ENCODE measurements at places on chromosomes 5 and 9.

GRCh38 chr5:149799119-149799623 is 69.1 kb downstream of the PPARGC1B start:
- peak; percentile 12 for DNase-seq

DNA sequence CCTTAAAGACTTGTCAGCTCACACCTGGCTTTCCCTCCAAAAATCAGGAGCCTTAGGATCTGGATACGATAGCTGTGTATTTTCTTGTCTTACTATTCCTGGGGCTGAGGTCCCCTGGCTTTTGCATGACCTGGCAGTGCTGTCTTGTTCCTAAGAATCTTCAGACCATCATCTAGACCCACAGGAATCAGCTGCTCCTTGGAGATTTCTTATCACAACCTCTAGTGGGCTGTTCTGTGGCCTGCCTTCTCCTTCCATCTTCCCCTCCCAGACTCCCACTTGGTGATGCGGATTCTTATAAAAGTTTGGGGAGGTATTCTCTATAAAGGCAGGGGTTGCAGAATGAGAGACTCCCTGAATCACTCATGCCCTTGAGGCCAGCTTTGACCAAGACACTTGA is 21.4 kb downstream of the LCP2 start:
- DNase-seq = no peak

DNA sequence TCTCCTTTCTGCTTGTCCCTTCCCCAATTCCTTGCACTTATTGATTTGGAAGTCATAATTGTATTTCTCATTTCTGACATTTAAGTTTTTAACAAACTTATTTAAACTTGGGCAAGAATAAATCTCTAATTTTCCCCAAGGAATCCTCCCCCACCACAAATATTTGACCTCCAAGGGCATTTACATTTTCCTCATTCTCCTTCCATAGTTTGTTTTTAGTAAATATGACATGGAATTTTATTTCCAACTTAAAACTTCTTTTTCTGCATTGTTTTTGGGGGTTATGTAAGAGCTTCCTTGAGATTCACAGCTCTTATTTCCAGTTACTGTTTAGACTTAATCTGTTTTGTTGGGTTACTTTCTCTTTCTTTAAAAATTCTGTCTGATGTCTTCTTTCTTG is 64.9 kb downstream of the ZNF618 start:
- no peak for DNase-seq

GRCh38 chr9:122978601-122979000 is 37.8 kb downstream of the RABGAP1 start:
- DNase-seq = no peak

GRCh38 chr5:148799737-148800527 is 26.5 kb upstream of the ADRB2 start:
- DNase-seq = no peak

DNA sequence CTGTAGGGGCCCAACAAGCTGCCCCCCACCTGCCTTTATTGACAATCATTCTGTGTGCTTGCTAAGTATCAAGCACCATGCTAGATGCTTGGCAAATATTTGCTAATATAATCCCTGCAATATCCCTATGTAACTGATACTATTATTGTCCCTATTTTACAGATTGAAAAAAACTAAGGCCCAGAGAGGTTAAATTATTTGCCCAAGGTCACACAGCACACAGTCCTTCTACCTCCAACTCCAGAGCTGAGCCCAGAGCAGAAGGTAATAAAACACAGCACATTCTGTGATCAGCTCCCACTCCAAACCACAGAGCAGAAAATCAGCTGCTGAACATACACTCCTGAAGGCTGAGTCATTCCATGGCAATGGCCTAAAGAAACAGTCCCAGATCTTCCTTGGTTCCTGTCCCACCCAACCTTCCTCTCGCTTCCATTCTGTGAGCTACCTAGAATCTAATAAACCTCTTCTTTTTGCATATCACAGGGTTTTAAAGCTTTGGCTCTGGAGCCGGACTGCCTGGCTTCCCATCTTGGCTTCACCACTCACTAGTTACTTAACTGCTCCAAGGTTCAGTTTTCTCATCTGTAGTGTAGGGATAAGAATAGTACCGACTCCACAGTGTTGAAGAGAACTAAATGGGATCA is 66.7 kb upstream of the ADRA1B start:
- DNase-seq = peak; percentile 29

GRCh38 chr9:105436783-105437182 is 11.1 kb upstream of the FSD1L start:
- no peak for DNase-seq

GRCh38 chr9:107483666-107484065 is 5.9 kb downstream of the KLF4 start:
- DNase-seq = no peak

DNA sequence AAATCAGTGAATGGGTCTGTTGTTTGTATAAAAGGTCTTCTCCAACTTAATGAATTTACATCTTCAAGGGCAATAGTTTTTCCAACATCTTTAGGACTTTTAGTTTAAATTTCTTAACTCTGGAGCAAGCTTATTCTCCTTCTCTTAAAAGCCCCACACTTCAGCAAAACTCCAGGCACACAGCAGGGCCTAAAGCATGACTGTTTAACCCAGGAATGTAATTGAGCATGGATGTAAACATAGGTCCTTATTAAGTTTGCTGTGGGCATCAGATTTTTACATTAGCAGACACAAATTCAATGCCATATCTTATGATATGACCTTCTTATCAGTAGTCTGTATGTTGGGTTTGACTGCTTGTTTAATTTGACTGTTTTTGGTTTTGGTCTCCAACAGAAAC is 78.9 kb downstream of the ABCA1 start:
- DNase-seq = no peak

- peak; percentile 98 for DNase-seq
These were observed 117.9 kb upstream of the FST start for GRCh38 chr5:53362521-53362941.

DNA sequence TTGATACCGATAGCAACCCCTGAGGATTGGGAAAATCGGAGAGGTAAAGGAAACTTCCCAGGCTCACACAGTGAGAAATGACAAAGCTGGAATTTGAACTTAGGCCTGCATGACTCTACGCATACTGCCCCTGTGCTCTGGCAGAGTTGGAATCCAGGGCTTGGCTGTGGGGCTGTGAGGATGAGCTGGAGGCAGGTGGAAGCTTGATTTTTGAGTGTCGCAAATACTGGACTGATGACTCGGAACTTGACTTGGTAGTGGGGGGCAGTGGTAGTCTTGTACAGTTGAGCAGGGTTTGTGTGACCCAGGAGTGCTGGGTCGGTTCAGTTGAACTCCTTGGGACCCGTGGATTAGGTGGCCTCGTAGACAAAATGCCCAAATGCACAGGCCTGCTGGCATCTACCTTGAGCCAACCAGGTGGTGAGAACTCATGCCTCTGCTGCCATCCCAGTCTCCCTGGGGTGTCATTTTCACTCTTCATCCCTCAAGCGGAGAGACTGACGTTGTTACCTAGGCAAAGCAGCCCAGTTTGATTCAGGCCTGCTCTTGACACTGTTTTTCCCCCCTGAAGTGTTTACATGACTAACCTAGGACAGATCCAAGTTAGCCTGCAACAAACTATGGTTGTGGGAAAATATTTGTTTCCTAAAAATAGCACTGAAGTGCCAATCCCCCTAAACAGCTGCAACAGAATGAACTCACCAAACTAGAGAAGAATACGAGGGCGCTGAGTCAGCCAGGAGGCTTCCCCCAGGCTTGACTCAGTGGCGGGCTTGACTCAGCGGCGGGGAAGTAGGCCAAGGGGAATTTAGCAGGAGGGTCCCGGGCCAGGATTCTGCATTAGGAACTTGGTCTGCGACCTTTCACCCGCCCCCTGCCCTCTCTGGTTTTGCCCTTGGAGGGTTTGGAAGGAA is 45.7 kb upstream of the ORM1 start:
- DNase-seq = peak; percentile 82

- no peak for DNase-seq
These were observed 8.1 kb downstream of the PPIP5K2 start for GRCh38 chr5:103128202-103128601.

DNA sequence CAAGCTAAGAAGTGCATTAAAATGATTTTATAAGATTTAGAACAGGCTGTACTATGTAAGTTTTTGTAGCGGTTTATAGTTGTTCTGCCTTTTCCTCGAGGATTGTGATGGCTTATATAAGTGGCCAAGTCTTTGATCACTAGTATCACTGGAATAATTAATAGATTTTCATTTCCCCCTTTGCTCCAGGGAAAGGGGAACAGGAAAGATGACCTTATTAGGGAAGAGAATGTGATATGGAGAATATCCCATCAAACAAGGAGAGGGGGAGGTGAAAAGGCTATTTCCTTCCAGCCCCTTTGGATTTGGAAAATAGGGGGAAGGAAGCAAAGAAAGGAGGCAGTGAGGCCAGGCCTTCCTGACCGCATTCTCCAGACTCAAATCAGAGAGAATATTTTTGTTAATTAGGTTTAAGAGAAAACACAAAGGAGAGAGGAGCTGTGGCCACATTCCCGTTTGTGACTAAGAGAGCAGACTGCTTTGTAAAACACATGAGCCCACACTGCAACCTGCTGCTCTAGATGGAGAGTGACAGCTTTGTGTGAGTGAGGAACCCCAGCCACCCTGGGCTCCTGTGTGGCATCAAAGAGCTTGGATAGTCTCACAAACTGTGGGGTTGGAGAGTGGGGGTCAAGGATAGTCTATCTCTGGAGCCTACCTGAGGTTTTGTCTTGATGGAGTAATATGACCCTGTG is 359.5 kb downstream of the DTWD2 start:
- DNase-seq = no peak

DNA sequence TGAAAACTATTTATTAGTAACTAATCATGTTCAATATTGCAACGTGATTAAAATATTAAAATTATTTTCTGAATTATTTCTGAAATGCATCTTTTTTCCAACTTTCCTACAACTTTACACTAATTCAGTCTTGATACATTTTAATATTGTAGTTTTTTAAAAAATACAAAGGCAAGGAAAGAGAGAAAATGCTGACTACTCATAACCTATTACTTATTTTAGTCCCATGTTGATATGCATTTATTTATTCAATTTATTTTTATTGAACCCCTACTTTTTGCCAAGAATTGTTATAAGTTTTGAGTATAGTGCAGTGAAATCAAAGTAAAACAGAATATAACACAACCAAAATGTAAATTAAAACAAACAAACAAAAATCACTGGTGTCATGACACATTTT is 978.2 kb downstream of the CDH9 start:
- no peak for DNase-seq

GRCh38 chr9:93450945-93451815 is at the start of gene FAM120A:
Gene FAM120A, plus strand, starts transcription at chr9:93451685. Its CDS starts 231 bp downstream, at chr9:93451916.
- DNase-seq = no peak

GRCh38 chr5:125451622-125452021 is 705.2 kb upstream of the ZNF608 start:
- DNase-seq = no peak

DNA sequence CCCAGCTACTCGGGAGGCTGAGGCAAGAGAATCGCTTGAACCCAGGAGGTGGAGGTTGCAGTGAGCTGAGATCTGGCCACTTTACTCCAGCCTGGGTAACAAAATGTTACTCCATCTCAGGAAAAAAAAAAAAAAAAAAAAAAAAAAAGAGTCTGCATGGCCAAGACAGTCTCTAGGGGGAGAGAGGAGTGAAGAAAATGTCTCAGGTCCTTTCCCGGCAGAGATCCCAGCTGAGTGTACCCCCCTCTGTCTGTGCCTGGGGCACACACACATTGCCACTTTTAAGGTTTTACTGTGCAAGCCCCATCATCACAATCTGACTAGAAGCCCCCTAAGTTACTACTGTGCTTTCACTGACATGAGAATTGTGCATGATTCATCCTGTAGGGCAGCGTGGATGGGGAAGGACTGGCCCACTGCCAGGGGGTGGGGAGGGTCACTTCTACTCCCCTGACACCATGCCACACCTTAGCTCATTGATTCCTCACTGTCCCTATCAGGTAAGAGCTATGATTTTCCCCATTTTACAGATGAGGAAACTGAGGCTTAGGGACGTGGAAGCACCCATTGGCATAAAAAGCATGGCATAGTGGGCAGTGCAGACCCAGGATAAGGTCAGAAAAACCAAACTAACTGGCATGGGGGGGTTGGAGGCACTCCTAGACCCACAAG is 102.3 kb upstream of the LARP1 start:
- no peak for DNase-seq

- no peak for DNase-seq
These were observed 72.7 kb downstream of the MTRR start for GRCh38 chr5:7941692-7942091.

- no peak for DNase-seq
These were observed 59.7 kb upstream of the IER5L start for GRCh38 chr9:129237803-129238202.

- no peak for DNase-seq
These were observed 551.9 kb downstream of the BNC2 start for GRCh38 chr9:16318516-16319060.

GRCh38 chr9:126705767-126706697 is 92.3 kb downstream of the LMX1B start:
- no peak for DNase-seq

DNA sequence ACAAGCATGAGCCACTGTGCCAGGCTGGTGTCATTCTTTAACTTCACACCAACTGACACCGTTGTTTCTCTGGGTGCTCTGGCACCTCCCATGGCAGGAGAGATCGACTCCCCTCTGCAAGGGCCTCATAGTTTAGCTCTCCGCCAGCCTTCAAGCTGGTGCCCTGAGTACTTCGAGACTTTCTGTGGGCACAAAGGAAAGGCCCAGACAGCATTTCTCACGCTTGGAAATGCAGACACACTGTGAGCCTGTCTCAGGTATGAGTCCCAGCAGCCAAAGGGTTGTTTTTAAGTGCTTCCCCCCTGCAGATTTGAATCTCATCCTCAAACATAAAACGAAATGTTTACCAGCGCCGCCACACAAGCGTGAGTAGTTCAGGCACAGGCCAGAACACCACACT is 11.1 kb upstream of the TCF7 start:
- DNase-seq = no peak

DNA sequence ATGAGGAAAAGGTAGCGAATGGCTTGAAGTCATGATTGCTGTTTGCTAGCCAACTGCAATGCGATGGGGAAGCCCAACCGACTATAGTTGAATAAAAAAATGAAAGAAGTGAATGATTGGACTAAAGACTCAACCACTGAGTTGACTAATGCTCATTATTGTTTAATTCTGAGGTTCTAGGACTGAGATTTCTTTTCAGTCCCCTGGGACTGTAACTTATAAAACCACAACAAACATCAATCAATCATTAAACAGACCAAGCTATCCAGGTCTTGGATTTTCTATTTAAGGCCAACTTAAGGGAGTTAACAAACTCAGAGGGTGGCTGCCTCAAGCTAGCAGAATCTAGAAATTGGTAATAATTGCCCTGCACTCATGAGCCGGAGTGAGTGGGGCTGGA is 154.2 kb downstream of the DOCK2 start:
- no peak for DNase-seq
